ENCODE measurements at places on chromosomes 3 and 15.

DNA sequence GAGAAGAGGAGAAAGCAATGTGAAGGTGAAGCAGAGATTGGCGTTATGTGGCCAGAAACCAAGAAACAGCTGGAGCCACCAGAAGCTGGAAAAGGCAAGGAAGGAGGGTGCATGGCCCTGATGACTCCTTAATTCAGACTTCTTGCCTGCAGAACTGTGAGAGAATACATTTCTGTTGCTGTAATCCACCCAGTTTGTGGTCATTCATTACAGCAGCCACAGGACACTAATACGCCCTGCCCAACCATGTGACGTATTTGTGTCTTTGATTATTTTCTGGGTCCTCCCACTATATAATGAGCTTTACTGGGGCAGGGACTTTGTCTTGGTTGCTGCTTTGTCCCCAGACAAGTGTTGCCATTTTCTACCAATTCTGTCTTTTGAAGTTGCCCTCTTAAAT, 64.5 kb upstream of the MITF start:
- DNase-seq, result no peak

DNA sequence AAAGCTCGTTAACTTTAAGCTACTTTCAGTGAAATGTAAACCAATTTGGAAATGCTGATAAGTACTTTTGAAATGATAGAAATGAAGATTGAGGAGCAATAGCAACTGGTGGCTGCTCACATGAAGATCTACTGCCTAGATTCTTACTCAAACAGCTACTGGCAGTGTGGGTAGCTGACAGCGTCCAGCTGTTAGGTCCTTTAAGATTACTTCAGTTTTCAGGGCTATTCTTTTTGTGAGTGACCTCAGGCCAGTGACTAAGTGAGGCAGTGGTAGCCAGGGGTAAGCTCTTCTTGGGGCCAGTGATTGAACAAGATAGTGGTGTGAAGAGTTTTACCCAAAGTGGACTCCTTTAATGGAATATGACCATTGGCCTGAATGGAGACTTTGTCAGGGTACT, 41.3 kb downstream of the NECTIN3 start:
- DNase-seq, result no peak

GRCh38 chr3:9769426-9770275, at the start of gene CAMK1:
Gene CAMK1, minus strand, starts transcription at chr3:9769947. Its CDS starts 2,198 bp downstream, at chr3:9767749.
- DNase-seq, result peak; percentile 48

DNA sequence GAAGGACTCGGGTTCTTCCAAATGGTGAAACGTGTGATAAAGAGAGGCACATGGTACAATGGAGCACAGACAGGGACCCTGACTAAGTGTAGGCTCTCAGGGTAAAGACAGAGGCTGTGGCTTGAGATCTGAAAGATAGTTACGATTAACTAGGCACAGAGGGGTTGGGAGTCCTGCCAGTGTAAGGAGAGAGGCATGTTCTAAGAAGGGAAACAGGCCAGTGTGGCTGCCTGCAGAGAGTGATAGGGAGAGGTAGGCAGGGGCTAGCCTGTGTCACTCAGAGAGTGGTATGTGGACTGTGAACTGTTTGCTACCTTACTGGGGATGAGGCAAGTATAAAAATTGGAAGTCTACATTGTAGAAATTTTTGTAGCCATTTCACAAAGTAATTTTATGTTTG, 109.5 kb downstream of the PEX5L start:
- DNase-seq, result no peak

DNA sequence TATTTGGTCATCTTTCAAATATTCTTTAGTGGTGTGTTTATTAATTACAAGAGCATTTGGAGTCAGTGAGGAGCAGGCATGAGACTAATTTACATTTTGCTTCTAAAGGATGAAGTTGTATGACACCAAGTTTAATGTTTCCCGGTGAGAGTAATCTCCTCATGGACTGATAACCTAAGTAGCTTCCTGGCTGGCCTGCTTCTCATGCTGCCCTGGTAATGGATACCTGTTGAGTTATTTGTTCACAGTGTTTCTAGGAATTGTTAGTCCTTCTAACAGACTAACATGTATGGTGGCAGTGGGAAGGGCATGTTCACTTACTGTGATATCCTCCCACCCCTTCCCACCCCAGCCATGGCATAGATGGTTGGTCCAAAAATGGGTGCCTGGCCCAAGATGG, 69.3 kb upstream of the CMTM7 start:
- no peak for DNase-seq

DNA sequence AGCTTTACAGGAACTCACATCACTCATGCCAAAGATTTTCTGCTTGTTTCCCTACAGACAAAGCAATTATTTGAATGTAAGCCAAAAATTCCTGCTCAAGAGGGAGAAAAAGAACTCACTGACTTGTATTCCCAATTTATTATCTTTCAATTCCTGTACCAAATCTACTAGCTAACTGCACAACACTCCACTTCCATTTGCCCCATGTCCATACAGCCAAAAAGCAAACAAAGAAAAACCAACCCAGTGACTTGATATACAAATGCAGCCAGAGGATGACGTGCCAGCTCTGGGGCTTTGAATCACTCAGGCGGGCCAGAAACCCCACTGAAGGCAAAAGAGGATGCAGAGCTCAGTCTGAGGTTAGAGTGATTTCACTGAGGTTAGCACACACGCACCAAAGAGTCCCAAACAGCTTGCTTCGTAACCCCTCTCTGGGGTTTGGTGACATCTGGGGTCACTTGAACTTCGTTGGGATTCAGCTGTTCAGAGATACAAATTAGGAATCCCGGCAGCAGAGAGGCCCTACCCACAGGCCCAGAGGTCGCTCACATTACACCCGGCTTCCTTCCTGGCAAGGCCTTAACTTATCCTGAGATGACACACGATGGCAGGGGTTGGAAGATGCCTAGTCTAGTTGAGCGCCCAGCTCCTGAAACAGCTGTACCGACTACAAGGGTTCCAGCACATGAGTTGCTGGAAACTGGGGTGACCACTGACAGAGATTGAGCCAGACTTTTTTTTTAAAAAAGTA, 1.6 kb downstream of the RFTN1 start:
- peak; percentile 76 for DNase-seq

DNA sequence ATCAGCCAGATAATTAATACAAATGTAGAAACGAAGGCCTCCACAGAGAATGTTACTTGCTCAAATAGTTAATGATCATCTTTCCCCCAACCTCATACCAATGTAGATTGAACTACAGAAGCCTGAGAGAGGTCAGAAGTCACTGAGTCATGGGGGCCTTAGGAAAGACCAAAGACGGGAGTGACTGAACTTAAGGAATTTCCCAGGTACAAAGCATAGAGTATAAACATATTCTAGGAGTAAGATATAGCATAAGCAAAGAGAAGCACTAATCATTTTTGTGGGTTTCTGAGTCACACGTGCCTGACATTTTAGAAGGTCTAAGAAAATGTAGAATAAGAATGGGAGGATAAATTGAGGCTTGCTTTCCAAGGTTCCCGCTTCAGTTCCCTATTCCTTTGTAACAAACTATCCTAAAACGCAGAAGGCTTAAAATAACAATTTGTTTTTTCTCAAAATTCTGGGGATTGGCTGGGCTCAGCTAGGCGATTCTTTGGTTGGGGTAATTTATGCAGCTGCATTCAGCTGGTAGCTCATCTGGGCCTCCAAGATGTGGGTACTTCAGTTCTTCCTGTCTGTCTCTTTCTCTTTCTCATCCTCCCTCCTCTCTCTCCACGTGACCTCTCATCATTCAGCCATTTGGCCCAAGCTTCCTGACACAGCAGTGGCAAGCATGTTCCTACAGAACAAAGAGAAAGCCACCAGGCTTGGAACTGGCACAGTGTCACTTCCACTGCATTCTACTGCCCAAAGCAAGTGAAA, 422.6 kb downstream of the FOXP1 start:
- DNase-seq, result no peak

GRCh38 chr3:151356794-151357462, 27.6 kb upstream of the P2RY13 start:
- no peak for DNase-seq

GRCh38 chr3:149815321-149815720, 2.3 kb downstream of the RNF13 start:
- DNase-seq, result no peak

All from CD4-positive, alpha-beta T cell treated with Interleukin-6 at 100 ng/mL for 8 hours (primary cell).